CD4-positive, alpha-beta T cell (primary cell): ENCODE measurements at places on chromosomes 3 and 15. TPM values are rescaled to one million over a fixed set of nuclear protein-coding genes. Genes with fewer than 3 reads are reported as not detected.

DNA sequence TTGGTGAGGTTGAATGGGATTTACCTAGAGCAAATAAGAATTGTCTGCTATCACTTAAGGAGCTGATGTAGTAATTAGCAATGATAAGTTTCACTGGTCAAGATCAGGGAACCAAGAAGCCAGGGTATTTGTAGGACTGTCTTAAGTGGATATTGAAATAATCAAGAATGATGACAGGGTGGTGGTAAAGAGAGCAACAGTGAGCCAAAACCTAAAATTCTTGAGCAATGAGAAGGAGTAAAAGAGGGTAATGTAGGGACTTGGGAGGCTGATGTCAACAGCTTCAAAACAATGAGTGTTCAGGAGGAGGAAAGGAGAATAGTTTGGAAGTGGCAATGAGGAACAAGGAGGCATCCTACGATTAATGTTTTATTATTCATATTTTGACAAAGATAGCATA lies 31.5 kb upstream of the SLC2A2 start:
- no peaks in the 10 kb centered on the region for H3K36me3 ChIP-seq
- DNase-seq = no peak
- no peaks in the 10 kb centered on the region for H3K27me3 ChIP-seq
- no peak overlapping the region for H3K27ac ChIP-seq
- no peaks in the 10 kb centered on the region for H3K4me1 ChIP-seq

- DNase-seq = no peak
- H3K36me3 ChIP-seq = no peaks in the 10 kb centered on the region
- no peak overlapping the region for H3K27ac ChIP-seq
- no peaks in the 10 kb centered on the region for H3K27me3 ChIP-seq
- H3K4me1 ChIP-seq = peaks cover 9% of the 10 kb centered on the region
- no peak overlapping the region for H3K4me3 ChIP-seq
These were observed 2.7 kb upstream of the LIPH start for GRCh38 chr3:185555101-185555501.

Gene KBTBD13
- total RNA-seq = not detected

GRCh38 chr15:89070197-89071124 lies 17.8 kb upstream of the ABHD2 start:
- no peak overlapping the region for H3K4me3 ChIP-seq
- H3K27me3 ChIP-seq = no peaks in the 10 kb centered on the region
- no peaks in the 10 kb centered on the region for H3K36me3 ChIP-seq
- DNase-seq = no peak

- H3K4me3 ChIP-seq = no peak overlapping the region
- no peaks in the 10 kb centered on the region for H3K36me3 ChIP-seq
- DNase-seq = no peak
- no peaks in the 10 kb centered on the region for H3K27me3 ChIP-seq
- H3K27ac ChIP-seq = no peak overlapping the region
These were observed 24.3 kb downstream of the SNX33 start for GRCh38 chr15:75671730-75672602.

Gene TRPM1
- total RNA-seq = not detected

DNA sequence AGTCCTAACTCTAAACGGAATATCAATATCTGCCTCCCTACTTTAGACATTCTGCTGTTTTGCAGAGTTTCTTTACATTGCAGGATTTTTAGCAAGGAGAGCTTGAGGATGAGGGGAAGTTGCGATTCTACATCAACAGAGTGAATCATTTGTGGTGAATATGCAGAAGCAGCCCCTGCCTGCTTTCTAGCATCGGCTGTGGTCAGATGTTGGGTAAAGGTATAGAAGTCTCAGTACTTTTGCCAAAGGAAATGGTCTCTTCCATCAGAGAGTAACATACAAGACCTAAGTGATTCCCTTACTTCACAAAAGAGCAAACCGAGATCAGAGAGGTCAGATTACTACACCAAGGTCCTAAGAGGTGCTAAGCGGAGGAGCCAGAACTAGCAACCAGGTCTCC lies 15.2 kb downstream of the ST3GAL6 start:
- H3K27me3 ChIP-seq = no peaks in the 10 kb centered on the region
- H3K27ac ChIP-seq = no peak overlapping the region
- DNase-seq = no peak

Gene GPR149
- total RNA-seq = not detected

- no peak for DNase-seq
- H3K27ac ChIP-seq = no peak within 1 kb of the TSS
- H3K36me3 ChIP-seq = no peaks in the 10 kb centered on the region
These were observed at the start of gene CHL1 for GRCh38 chr3:196311-197148. Gene CHL1, plus strand, starts transcription at chr3:196763. Its CDS starts 123,014 bp downstream, at chr3:319777.

DNA sequence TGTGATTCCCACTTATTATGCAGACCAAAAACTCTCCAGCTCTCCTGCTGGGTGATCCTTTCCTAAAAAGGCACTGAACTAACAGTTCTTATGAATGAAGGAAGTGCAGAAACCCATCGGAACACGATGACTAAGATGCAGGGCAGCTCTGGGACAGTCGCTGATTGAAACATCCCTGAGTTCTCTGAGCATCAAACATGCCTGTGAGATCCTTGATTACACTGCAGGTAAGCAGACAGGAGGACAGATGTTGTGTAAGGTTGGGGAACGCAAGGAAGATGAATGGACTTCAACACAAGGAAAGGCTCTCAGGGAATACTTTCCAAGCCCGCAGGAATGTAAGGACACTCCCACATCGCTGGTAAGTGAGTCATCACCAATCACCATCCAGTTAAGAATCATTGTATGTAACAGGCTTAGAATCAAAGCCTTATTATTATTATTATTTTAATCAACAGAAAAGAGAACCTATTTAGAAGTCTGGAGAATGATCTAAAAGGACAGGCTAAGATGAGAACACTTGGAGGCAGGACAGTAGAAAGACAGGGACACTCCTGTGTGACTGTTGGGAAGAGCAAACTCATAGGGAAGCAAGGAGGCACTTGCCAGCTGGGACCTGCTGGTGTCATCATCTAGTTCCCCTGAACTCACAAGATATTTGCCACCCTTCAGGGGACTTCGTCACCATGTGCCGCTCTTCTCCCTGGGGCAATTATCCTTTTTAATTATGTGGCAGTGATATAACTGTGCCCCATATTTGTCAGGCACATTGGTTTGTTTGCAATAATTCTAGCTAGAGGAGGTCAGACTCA lies 26.0 kb downstream of the TMEM158 start:
- no peaks in the 10 kb centered on the region for H3K36me3 ChIP-seq
- H3K4me3 ChIP-seq = no peak overlapping the region
- DNase-seq = no peak
- H3K4me1 ChIP-seq = no peaks in the 10 kb centered on the region
- H3K27ac ChIP-seq = no peak overlapping the region

Gene GXYLT2
- total RNA-seq = not detected

- peak within 1 kb of the TSS; percentile 81 for H3K4me3 ChIP-seq
- H3K4me1 ChIP-seq = peaks cover 32% of the 10 kb centered on the region
- peak; percentile 5 for DNase-seq
- H3K36me3 ChIP-seq = peaks cover 68% of the 10 kb centered on the region
These were observed at the start of gene ABCF3 for GRCh38 chr3:184186184-184186901. Gene ABCF3, plus strand, starts transcription at chr3:184186199. Its CDS starts 9 bp downstream, at chr3:184186208.

Gene CYB561D2
- total RNA-seq = 19.8 TPM

DNA sequence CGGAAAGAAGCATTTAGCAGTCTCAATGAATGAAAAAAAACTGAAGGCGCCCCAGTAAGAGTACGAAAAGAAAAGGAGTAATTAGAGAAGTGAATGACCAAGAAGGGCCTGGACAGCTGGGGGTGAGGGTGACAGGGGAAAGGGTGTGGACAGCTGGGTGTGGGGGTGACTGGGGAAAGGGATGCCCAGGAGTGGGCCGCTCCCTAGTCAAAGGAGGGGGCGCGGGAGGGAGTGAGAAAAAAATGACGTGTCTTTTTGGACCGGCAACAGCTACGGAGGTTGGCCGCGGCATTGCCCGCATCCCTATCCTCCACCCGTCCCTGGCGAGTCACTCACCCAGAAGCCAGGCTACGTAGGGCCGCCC lies 274 bp upstream of the ZCWPW2 start:
- H3K4me1 ChIP-seq = peaks cover 17% of the 10 kb centered on the region
- H3K36me3 ChIP-seq = peaks cover 2% of the 10 kb centered on the region
- no peaks in the 10 kb centered on the region for H3K27me3 ChIP-seq

DNA sequence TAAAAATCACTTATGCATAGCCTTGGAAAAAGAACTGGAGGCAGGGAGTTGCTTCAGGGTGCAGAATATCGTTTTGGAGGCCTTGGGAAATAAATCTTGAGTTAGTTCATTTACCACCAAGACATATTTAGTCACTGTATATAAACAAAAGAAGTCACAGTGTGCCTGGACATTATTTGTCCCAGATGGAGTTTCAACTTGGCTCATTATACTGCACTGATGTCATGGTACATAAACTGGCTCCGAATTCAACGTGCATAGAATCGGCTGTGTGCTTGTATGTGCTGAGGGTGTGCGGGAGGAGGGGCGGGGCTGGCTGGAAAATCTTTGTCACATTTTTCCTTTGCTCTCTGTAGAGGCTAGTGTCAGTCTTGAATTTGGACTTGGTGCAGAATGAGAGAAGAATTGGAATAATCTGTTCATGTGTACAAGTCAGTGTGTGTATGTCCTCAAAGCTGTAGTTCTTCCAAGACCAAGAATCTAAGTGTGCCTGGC lies 86.6 kb downstream of the FNDC3B start:
- DNase-seq = no peak
- no peak overlapping the region for H3K4me3 ChIP-seq
- H3K27me3 ChIP-seq = no peaks in the 10 kb centered on the region
- no peaks in the 10 kb centered on the region for H3K36me3 ChIP-seq
- H3K4me1 ChIP-seq = peaks cover 12% of the 10 kb centered on the region

DNA sequence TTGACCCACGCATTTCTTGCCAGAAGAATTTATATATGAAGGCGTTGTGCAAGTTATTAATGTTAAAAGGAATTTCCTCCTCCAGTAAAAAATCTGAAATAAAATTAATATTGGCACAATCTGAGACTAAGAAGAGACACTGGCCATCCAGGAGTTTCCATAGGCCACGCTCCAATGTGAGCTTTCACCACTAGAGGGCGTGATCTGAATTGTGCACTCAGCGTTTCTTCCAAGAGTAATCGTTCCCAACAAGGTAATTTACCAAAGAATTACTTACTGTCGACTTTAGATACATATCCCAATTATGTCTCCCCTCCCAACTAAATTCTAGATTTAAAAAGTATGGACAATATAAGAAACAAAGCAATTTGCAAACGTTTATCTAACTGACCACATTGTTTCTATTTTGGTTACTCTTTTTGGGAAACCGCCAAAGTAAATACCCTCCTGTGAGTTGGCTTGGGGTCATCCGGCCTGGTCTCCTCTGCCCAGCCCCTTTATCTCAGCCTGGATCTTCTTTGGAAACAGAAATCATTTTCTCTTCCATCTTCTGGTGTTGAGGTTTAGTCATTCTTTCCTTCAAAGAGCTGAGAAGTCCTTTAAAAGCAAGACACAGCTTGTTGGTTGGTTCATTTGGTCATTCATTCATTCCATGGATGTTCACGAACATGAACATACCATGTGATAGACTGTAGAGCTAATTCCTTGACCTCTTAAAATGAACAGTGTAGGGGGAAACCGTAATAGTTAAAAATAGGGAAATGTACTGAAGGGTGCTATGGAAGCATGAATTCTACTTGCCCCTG lies 26.2 kb downstream of the POLR2M start:
- H3K36me3 ChIP-seq = no peaks in the 10 kb centered on the region
- DNase-seq = peak; percentile 33
- H3K4me1 ChIP-seq = no peaks in the 10 kb centered on the region
- H3K4me3 ChIP-seq = no peak overlapping the region
- H3K27ac ChIP-seq = no peak overlapping the region

DNA sequence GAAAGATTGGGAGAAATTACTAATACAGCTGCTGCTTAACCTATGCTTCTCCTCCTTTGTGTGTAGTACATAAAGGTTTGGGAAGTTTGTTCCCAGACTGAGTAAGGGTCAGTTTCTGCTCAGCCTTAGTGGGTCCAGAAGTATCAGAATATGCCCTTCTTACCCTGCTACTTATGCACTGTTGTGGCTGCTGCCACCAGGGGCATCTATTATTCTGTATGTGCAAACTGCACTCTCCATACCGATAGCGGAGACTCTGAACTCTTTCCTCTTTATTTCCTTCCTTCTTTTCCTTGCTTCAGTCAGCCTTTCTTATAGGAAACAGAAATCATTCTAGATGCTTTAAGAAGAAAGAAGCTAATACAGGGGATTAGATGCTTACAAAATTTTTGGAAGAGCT lies 4.0 kb downstream of the NEDD4 start:
- no peak for DNase-seq
- no peak overlapping the region for H3K4me3 ChIP-seq
- H3K27me3 ChIP-seq = no peaks in the 10 kb centered on the region
- no peaks in the 10 kb centered on the region for H3K36me3 ChIP-seq

DNA sequence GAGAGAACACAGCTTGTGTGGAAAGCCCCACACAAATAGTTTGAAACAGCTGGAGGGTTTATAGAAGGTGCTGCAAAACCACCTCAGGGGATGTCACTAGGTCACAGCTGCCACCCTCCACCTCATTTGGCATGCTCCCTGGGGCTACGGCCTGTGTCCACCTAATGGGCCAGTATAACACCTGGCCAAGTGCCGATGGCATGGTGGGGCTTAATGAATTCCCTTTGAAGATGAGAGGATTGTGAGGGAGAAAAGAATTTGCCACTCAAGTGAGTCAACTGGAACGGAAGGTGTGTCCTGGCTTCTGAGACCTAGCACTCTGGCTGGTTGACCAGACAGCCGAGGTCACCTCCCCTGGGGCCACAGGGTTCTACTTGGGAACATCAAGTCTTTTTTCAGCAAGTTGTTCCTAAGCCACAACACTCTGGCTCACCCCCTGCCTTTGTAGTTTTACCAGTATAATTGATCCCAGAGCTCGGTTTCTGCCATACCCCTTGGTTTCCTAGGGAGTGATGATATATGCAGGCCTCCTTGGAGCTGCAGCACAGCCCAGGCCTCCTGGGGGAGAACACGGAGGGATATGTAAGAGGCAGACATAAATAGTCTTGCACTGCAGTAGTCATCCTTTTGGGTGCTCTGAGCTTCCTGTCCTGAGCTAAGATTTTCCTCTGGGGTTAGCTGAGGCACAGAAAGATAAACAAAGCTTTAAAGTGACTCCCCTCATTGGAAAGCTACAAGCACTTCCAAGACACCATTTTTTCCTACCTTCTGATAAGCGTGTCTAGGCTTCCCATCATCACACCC lies 178.2 kb upstream of the LPP start:
- H3K27me3 ChIP-seq = no peaks in the 10 kb centered on the region
- peak overlapping the region; percentile 24 for H3K4me3 ChIP-seq
- H3K36me3 ChIP-seq = no peaks in the 10 kb centered on the region
- DNase-seq = peak; percentile 35

GRCh38 chr3:123884203-123884831 lies at the start of gene MYLK:
Gene MYLK, minus strand, starts transcription at chr3:123884332. Its CDS starts 90,491 bp downstream, at chr3:123793841.
- H3K27ac ChIP-seq = no peak within 1 kb of the TSS
- DNase-seq = no peak
- peaks cover 11% of the 10 kb centered on the region for H3K4me1 ChIP-seq
- no peaks in the 10 kb centered on the region for H3K36me3 ChIP-seq

- H3K27me3 ChIP-seq = no peaks in the 10 kb centered on the region
- no peak for DNase-seq
- no peaks in the 10 kb centered on the region for H3K36me3 ChIP-seq
- H3K27ac ChIP-seq = no peak overlapping the region
These were observed 62.8 kb downstream of the FMN1 start for GRCh38 chr15:33131552-33132232.

- peak overlapping the region; percentile 74 for H3K4me3 ChIP-seq
- peak; percentile 42 for DNase-seq
- H3K27me3 ChIP-seq = no peaks in the 10 kb centered on the region
- no peaks in the 10 kb centered on the region for H3K36me3 ChIP-seq
These were observed 52.0 kb upstream of the ULK4 start for GRCh38 chr3:42013691-42014457.
